ENCODE measurements at places on chromosomes 6 and 20. TPM values are rescaled to one million over a fixed set of nuclear protein-coding genes. Genes with fewer than 3 reads are reported as not detected.

Gene SGK1
- total RNA-seq: 20.5 TPM

Gene KHDC1
- total RNA-seq: 2.0 TPM

Gene SIRPB1
- not detected for total RNA-seq

Gene PGC
- not detected for total RNA-seq

Gene KHDC1L
- total RNA-seq: not detected

Gene SLC17A9
- total RNA-seq: 14.1 TPM

Gene DPPA5
- total RNA-seq: not detected

Gene MAN1A1
- total RNA-seq: 150 TPM

Gene RHAG
- not detected for total RNA-seq

Gene STX11
- 3.6 TPM for total RNA-seq

Gene FAM83C
- total RNA-seq: not detected

Gene CENPW
- 15.1 TPM for total RNA-seq

Gene CNPY3
- 31.8 TPM for total RNA-seq

Gene WFDC12
- total RNA-seq: not detected

Gene TRIM10
- 0.13 TPM for total RNA-seq

Gene KIAA1586
- 13.7 TPM for total RNA-seq

Gene BTN2A1
- 15.5 TPM for total RNA-seq

Gene RNF144B
- total RNA-seq: 2.1 TPM

Gene LY6G6C
- not detected for total RNA-seq

Gene RBM24
- total RNA-seq: 1.5 TPM

Gene TUBB2B
- total RNA-seq: 1.4 TPM

Gene PRSS35
- 1.6 TPM for total RNA-seq

Gene MYH7B
- total RNA-seq: 0.12 TPM

Gene RGS17
- total RNA-seq: 37.3 TPM

Gene PBOV1
- not detected for total RNA-seq

Gene ZKSCAN3
- 4.7 TPM for total RNA-seq

Gene DACT2
- total RNA-seq: not detected

Gene SEMG1
- total RNA-seq: not detected

Gene CRISP2
- not detected for total RNA-seq

Gene ANKRD66
- total RNA-seq: not detected

Gene PLN
- 2.7 TPM for total RNA-seq

Gene FAM209B
- not detected for total RNA-seq

Gene TMC2
- not detected for total RNA-seq

Gene ENPP5
- 0.87 TPM for total RNA-seq

Gene ID1
- 395 TPM for total RNA-seq

Gene PNPLA1
- total RNA-seq: not detected

Gene NNAT
- not detected for total RNA-seq

Gene GSTA2
- not detected for total RNA-seq

Gene RIMS1
- 2.2 TPM for total RNA-seq

Gene SLC44A4
- 0.13 TPM for total RNA-seq

Gene CLIC5
- total RNA-seq: not detected

Gene ALDH8A1
- total RNA-seq: 0.92 TPM

Gene FAM83B
- total RNA-seq: not detected

Gene NKAIN4
- not detected for total RNA-seq

Gene NKX2-2
- not detected for total RNA-seq

Gene GPLD1
- total RNA-seq: 0.92 TPM

Gene NUDT3
- 20.8 TPM for total RNA-seq

Gene TMEM200A
- 102 TPM for total RNA-seq

Gene XKR7
- not detected for total RNA-seq

Gene NKX2-4
- not detected for total RNA-seq

Gene CTCFL
- total RNA-seq: not detected

Gene GGTLC1
- not detected for total RNA-seq

Gene BEND3
- total RNA-seq: 0.93 TPM

Gene SPINT4
- not detected for total RNA-seq

Gene DNMT3B
- 2.9 TPM for total RNA-seq

Gene SPACA1
- not detected for total RNA-seq

Gene PRRT1
- 0.50 TPM for total RNA-seq

Gene SH3BGRL2
- total RNA-seq: 2.3 TPM
